Hematopoietic multipotent progenitor cell treated with erythropoietin and hydrocortisone succinate and interleukin-3 and kit ligand, for 8 days (in vitro differentiated cells): ENCODE measurements at places on chromosomes 5 and 9.

- DNase-seq = no peak
These were observed 23.6 kb downstream of the OLFML2A start for GRCh38 chr9:124800306-124801259.

DNA sequence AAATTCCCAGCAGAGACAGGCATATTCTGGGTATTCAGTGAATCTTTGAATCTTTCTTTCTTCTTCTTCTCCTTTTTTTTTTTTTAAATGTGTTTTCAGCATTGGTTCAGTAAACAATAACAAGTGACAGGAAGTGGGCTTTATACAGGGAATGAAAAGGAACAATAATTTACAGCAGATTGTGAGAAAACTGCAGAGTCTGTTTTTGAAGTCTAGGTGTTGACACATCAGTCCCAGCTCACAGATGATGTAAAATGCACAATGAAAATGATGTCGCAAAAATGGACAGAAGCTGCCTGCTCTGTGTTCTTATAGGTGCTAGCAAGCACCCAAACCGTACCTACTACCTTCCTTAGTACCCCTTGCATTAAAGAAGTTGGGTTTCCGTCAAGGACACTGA is 38.8 kb downstream of the TNC start:
- no peak for DNase-seq

- peak; percentile 92 for DNase-seq
These were observed 47.8 kb downstream of the ANXA2R start for GRCh38 chr5:42992088-42992879.

- DNase-seq = no peak
These were observed 27.5 kb downstream of the B4GALT1 start for GRCh38 chr9:33139421-33140228.

DNA sequence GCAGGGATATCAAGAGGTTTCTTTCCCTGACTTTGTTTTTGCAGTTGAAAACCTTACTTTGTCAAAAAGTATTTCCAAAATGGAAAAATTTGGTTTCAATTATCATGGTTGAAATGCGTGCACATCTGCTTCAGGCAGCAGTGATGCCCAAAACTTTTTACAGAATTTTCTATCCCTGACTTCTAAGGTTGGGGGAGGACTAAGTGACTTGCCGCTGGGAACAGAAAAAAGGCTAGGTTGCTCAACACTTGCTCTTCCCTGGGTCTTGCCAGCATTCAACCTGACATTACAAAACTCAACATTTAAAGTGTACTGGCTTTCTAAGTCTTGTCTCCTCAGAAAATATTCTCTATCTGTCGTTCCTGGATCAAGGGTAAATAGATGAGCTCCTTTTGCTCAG is 4.7 kb downstream of the KLHL3 start:
- DNase-seq = no peak

- no peak for DNase-seq
These were observed 621.7 kb upstream of the NUDT12 start for GRCh38 chr5:104184264-104184663.

DNA sequence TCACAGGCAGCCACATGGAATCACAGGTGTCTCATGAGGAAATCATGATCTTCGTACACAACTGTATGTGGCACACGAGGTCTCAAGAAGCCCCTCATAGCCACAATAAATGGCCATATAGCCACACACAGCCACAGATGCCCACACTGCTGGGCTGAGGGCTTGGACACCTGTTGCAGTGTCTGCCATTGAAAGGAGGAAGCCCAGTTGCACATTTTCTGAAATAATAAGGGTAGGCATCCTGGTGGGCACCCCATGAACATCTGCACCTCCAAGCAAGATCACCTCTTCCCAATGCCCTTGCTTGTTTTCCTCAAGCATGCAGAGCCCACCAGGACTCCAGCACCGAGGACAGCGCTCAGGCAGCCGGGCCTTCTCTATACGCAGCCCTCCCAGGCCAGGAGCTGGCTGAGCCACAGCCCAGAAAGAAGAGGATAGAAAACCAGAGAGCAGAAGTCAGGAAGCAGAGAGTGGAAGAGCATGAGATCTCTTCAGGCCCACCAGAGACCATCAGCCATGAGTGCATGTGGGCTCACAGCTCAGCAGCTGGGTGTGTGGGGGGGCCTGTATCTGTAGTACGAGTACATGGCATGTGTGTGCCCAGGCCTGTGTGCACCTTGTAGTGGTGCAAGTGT is 1.0 kb upstream of the ACSL6 start:
- peak; percentile 51 for DNase-seq

- DNase-seq = peak; percentile 98
These were observed 5.6 kb upstream of the DND1 start for GRCh38 chr5:140678993-140679392.

DNA sequence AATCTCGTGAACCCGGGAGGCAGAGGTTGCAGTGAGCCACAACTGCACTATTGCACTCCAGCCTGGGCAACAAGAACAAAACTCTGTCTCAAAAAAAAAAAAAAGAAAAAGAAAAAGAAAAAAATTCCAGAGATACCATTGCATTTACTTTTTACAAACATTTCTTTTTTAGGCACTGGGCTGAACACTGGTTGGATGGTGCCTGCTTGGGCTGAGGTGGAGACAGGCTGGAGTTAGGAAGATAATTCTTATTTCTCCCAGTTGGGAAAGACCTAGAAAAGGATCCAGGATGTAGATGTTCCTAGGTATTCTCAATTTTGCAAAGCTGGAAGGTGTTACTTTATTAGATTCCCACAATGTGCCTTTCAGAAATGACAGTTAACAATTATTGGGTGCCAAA is 49.9 kb upstream of the JMY start:
- DNase-seq = no peak

- DNase-seq = no peak
These were observed 10.3 kb upstream of the RGMB start for GRCh38 chr5:98763001-98763630.

- DNase-seq = no peak
These were observed 327.4 kb upstream of the RPS23 start for GRCh38 chr5:82605441-82605973.

- no peak for DNase-seq
These were observed 38.3 kb downstream of the PIK3R1 start for GRCh38 chr5:68253624-68254585.

GRCh38 chr9:130659699-130660248 is 4.6 kb upstream of the PRDM12 start:
- DNase-seq = no peak

- DNase-seq = no peak
These were observed 17.8 kb downstream of the BRD3 start for GRCh38 chr9:134049772-134050588.

DNA sequence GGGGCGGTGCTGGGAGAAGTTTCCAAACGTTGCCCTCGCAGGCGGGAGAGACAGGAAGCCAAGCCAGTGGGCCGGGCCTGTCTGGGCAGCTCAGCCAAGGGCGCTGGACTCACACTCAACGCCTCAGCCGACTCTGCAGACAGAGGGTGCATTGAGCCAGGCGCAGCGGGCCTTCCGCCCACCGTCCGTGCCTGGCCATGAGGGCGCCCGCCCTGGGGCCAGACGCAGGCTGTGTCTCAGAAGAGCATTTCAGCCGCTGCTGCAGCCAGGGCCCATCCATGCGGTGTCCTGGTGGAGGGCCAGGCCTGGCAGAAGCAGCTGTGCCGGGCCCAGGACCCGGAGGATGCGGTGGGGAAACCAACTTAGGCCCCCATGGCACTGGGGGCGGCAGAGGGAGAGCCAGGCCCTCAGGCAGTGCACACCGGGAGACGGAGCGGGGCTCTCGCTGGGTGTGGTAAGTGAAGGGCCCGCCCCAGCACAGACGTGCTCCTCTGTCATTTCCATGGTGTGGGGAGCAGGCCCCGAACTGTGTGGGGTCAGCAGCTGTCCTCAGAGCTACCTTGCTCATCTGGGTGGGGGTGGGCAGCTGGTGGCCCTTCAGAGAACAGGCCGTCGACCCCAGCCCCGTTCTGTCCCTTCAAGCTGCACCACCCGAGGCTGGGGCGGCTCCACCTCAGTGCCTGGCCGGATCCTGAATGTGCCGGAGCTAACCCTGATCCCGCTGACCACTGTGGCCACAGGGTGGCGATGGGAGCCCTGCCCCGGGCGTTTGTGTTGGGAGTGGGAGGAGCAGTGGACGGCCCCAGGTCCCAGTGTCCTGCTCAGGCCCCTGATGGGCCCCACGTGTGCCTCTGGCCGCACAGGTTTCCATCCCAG is 18.0 kb downstream of the DNLZ start:
- no peak for DNase-seq

GRCh38 chr9:131590907-131591844 is 45.9 kb downstream of the PRRT1B start:
- DNase-seq = peak; percentile 75

DNA sequence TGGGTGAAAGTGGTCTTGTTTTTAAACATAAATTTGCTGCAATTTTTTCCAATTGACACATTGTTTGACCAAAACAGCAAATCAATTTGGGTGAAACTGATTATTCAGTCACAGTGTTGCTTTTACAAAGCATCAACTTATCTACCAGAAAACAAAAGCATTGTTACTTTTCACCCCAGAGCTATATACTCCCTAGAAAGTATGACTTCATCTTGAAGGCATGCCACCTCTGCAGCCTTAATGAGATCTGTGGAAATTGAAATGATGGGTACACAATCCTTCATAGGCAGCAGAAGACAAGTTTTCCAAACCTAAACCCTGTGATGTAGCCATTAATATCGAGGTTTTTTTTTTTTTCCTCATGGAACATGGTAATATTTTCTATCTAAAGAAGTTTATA is 615.9 kb downstream of the CHSY3 start:
- no peak for DNase-seq
